PC-3 (cell line): ENCODE measurements at places on chromosomes 3 and 15.

- no peak for DNase-seq
Observed at GRCh38 chr15:39888809-39889208, 31.3 kb downstream of the GPR176 start.

DNA sequence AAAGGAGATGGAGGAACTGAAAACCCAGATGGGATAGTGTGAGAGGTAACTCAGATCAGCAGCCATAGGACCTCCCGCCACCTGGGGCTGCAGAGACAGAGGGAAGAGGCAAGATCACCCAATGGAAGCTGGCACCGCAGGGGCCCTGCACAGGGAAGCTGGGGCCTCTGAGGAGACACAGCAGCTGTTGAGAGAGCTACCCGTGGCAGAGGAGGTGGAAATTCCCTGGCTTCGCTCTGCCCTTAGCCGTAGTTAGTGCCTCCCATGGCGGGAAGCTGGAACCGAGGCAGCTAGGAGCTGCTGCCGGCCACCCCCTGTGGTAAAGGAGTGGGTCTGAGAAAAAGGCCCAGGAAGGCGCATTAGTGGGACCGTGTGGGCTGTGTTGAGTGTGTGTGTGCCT lies 18.0 kb upstream of the PLXNA1 start:
- no peak for DNase-seq

- DNase-seq = peak; percentile 76
Observed at GRCh38 chr3:5144316-5144994, 22.4 kb downstream of the ARL8B start.

GRCh38 chr15:49558929-49559328 lies 61.7 kb downstream of the FAM227B start:
- no peak for DNase-seq
